ENCODE measurements at places on chromosomes 11 and 22.

GRCh38 chr11:44763121-44763820, 36.5 kb downstream of the TSPAN18 start:
- ATAC-seq = peak; percentile 17

- peak; percentile 50 for ATAC-seq
Measured at GRCh38 chr11:96424693-96425092, 34.9 kb downstream of the JRKL start.

DNA sequence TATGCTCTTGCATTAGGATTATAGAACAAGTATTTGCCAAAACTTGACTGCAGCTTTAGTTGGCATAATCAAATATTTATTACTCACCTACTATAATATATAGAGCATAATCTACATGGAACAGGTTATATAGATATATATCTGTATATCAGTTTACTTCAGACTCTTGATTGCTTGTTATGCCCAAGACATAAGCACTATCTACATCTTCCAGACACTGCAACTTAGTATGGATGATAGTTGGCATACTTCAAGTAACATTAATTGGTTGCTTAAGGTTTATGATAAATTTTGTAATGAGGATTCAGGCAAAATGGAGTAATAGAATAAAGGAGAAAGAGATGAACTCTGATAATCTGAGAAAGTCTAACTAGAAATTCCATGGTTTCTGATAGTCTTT, 1.0 kb downstream of the CCDC15 start:
- ATAC-seq = no peak

GRCh38 chr11:32288276-32288675, 147.1 kb downstream of the WT1 start:
- no peak for ATAC-seq

- ATAC-seq = no peak
Measured at GRCh38 chr22:27637604-27638003, 164.0 kb downstream of the MN1 start.
